ENCODE measurements at places on chromosomes 5 and 9.

GRCh38 chr9:85163415-85163814 is 493.9 kb downstream of the NTRK2 start:
- DNase-seq = peak; percentile 8

DNA sequence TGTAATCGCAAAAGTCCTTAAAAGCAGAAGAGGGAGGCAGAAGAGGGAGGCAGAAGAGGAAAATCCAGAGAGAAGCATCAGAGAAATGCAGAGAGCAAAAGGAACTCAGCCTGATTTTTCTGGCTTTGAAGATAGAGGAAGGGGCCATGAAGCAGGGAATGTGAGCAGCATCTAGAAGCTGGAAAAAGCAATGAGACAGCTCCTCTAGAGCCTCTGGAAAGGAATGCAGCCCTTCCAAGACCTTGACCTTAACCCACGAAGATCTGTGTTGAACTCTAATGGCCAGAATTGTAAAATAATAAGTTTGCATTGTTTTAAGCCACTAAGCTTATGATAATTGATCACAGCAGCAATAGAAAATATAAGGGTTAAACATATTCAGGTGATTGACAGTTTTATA is 159.6 kb downstream of the ATPSCKMT start:
- no peak for DNase-seq

DNA sequence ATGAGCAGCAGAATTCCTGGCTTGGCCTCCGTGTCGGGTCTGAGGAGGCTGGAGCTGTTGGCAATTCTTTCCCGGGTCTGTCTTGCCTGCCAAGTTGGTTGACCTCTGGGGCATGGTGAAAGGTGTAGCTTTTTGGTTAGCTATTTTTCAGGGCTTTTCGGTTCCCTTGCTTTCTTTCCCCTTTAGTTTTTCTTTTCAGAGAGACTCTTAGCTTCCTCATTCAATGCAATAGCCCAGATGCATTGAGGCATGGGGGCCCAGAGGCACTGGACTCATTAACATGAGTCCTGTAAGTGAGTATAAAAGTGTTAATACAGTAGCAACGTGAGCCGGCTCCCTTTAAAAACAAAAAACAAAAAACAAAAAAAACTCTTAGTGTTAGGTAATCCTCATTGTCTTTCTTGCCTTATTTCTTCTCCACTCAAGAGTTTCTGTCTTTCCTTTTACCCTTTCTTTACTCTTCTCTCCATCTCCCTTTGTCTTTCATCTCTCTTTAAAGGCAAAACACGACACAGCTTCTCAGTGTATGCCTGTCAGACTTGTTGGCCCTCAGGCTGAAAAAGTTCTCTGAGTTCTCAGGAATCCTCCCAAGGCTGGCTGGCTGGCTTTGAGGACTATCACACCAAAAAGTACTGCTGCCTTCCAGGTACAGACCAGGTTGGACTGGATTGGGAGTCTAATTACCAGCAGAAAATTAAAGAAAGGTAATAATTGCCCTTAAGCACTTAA is 289.9 kb upstream of the TUT7 start:
- DNase-seq = no peak

- DNase-seq = no peak
Measured at GRCh38 chr5:87340716-87341115, 72.0 kb downstream of the CCNH start.

DNA sequence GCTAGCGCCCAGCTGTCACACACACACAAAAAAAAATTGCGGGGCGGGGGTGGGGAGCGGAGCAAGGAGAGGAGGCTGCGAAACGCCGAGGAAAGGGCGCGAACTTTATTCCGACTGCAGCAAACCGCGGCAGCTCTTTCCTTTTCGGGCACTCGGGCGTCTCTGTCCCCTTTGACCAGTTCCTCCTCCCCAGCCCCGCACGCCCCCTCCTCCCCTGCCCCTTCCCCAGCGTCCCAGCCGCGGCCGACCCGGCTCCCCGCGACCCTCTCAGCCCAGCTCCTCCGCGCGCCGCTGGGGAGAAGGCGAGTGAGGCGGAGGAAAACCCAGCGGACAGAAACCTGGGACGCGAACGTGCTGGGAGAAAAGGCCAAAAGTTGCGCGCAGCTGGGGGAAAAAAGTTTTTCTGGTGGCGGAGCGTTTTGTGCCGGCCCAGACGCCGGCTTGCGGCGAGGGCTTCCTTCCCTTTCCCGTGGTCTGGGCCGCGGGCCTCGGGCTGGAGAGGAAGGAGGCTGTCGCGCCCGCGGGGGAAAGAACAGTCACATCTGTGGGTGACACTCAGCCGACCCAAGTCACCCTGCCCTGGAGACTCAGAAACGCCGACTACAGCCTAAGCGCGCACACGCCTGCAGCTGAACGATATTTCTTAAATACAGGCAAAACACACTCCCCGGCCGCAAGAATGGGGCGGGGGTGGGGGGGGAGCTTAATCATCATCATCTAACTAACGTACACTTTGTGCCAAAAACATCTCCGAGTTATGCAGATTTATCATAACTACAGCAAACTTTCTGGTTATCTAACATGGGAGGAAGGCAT is 1.1 kb upstream of the BNC2 start:
- peak; percentile 91 for DNase-seq

- DNase-seq = no peak
Measured at GRCh38 chr5:146005723-146006122, 69.3 kb downstream of the SH3RF2 start.

DNA sequence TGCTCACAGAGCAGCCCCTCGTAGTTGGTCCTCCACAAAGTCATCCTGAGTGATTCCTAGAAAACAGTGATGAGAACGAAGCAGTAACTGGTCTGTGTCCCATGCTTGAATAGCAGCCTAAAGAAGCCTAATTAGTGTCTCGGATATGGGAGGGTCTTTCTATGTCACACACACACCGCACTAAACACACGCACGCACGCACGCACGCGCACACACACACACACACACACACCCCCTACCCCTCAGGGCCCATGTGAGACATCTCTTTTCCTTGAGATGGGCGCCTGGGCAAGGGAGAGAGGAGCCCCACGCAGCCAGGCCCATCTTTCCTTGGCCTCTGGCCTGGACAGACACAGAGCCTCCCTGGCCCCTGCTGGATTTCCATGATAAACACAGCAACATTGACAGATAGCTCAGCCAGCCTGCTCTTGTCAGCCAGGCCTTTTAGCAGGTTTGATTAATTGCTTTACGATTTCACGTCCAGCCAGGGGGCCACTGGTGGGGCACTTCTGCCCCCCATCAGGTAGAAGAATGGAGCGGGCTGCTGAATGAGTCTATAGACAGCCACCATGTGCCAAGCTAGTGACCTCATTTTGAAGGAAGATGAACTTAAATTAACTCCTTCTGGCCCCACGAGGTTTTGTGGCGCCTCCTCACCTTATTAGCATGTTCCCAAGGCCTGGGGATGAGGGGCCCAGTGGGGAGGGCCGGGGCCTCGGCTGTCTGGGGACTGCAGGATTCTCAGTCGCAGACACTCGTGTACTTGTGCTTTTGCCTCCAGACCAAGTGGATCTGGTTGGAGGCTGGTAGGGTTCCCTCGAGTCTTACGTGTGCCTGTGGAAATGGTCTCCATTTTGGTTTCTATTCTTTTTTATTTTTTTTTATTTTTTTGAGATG is 36.2 kb upstream of the PRDM12 start:
- no peak for DNase-seq

DNA sequence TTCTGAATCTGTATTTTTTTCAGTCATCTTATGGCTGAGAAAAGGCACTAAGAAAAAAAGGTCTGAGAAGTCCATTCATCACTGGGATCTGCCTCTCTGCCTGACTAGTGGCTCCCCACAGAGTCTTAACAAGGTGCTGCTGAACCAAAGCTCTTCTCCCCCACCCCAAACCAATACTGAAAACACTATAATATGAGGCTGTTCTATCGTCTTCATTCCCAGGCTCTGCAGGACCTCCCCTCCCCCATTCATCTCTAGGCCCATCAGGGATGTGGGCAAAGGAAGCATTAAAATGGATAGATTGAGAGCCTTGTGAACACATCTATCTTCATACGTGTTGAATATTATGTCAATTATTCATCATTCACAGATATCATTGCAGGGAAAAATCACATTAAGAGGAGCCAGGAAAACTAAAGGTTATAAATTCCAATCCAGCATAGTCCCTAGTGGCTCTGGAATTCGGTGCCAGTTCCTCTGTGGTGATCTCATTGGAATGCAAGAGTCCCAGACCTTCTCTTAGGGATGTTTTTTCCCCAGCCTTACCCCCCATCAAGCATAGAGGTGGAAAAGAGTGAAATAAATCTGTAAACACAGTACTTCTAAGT is 44.3 kb upstream of the GPR151 start:
- DNase-seq = peak; percentile 16

DNA sequence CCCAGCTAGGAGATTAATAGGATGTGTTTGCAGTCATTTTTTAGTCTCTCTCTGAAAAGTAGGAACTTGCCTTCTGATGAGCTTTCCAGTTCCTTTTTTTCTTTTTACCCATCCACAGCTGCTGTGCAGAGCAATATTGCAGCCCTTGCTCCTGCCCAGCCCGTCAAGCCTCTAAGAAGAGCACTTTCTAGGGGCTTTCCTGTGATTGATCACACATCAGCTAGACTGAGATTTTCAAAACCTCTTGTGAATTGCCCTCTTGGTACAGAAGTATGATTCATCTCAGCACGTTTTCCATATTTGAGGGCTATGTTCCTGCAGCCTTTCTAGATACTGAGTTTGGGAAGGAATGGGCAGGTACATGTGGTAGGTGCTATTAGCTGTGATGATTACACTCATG is 93.9 kb downstream of the GALNT10 start:
- no peak for DNase-seq

GRCh38 chr9:128689820-128690683 is 1.0 kb downstream of the SET start:
- DNase-seq = peak; percentile 36

DNA sequence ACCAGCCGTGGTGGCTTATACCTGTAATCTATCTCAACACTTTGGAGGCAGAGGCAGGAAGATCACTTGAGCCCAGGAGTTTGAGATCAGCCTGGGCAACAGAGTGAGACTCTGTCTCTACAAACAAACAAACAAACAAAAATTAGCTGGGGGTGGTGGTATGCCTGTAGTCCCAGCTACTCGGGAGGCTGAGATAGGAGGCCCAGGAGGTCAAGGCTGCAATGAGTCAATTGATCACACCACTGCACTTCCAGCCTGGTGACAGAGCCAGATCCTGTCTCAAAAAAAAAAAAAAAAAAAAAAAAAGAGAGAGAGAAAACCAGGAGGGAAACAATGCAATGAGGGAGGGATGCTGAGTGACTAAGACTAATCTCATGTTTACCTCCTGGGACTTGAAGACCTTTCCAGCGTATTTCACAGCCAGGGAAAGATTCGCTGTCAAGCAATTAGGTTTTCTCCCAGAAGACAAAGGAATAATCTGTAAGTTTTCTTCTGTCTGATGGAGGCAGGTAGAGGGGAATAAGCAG is 51.1 kb upstream of the MIER3 start:
- DNase-seq = no peak

DNA sequence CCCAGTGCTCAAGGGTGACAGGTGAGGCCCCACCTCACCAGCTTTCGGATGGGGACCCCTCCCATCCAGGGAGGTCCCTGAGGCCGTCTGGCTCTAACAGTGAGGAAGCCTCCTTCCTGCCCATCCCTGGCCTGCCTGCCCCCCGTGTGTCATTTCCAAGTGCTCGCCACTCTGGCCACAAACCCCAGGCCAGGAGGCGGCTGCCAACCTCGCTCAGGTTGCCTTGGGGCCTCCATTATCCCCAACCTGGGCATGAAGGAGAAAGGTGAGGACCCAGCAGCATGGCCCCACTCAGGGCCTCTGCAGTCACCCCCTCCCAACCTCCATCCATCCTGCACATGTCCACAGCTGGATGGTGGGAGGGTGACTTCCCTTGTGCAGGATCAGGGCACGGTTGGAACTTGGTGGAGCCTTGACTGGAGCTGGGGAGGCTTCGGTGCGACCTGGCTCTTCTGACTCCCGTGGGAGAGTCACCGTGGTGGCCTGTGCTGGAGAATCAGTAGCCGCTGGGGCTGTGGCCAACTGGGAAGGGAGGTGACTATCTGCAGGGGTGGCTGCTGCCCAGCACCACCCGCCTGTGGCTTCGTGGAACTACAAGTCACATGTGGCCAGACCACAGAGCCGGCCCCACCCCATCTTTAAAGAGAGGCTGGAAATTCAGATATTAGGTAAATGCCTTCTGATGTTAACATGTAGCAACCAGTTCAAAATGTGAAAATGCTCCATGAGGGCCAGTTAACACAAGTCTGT is 37.5 kb upstream of the GFPT2 start:
- DNase-seq = no peak

- no peak for DNase-seq
Measured at GRCh38 chr5:109711673-109712072, 21.9 kb downstream of the MAN2A1 start.

DNA sequence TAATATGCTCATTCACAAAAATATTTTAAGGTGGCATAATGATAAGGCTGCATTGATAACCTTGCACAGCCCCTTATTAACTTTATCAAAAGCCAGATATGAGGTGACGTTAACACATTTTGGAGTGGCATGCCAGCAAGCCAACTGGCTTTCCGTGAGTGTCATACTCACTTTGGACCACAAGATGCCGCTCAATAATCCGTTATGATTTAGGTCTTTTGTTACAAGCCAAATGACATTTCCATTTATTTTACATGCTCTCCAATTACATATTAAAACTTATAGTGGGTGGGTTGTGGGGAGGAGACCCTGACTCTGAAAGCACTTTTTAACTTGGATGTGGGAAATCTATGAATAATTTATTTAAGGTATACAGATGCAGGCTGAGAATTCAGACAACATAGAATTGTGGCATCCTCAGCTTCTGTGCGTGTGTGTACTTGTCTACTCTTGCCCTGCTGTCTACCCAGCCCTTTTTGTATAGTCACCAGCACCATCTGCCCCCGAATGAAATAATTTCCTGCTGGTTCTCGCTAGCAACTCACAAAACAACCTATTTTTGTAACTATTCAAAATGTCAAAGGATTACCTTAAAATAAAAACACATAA is 305.1 kb downstream of the PSAT1 start:
- DNase-seq = peak; percentile 49

DNA sequence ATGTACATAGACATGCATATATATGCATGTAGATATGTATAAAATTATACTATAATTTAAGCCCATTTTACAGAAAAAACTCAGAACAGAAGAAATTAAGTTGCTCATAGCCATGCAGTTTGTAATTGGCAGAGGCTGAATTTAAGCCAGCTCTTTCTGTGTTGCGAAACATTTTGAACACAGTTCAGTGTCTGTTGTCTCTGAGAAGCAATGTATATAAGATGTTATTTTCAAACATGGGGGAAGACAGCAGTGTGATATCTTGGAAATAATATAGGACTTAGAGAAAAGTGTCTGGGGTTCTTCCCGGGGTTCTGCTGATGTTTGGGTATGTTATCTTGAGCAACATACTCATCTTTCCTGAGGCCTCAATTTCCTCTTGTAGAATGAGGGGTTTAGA is 37.6 kb downstream of the SVEP1 start:
- peak; percentile 44 for DNase-seq

DNA sequence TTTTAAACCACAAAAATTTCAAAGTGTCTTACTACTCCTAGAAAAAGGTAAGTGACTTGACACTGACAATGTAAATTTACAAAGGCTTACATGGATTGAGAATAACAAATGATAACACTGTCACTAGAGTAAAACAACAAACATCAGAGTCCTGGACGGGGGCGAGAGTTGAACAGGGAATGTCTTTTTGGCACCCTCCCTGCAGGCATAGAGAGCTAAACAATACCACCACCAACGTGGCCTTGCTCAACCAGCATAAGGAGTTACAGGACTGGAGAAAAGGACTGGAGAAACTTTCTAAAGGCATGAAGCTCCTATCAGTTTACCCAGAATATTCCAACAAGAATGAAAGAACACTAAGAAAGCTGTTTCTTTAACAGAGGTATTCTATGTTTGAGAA is 55.3 kb downstream of the PTBP3 start:
- no peak for DNase-seq
